ENCODE measurements at places on chromosomes 11 and 22.

DNA sequence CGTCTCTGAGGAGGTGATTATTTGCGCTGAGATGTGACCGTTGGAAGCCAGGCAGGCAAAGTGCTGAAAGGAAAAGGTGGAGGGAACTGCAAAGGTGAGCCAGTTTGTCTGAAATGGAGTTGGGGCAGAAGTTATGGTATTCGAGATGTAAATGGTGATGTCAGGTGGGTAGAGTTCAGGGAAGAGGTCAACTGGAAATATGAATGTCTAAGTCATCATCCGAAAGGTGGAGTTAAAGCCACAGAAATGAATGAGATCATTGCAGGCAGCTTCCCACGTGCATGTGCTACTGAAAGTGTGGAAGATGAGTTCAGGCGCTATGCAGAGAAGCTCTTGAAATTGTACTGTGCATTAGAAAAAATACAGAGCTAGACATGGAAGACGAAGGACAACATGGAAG lies 2.2 kb upstream of the BPIFC start:
- no peaks in the 10 kb centered on the region for H3K4me1 ChIP-seq
- no peaks in the 10 kb centered on the region for H3K36me3 ChIP-seq
- H3K4me3 ChIP-seq = no peak overlapping the region
- no peak for DNase-seq

- H3K36me3 ChIP-seq = no peaks in the 10 kb centered on the region
- H3K4me3 ChIP-seq = no peak overlapping the region
- H3K27me3 ChIP-seq = no peaks in the 10 kb centered on the region
- no peak for DNase-seq
- H3K27ac ChIP-seq = no peak overlapping the region
Measured at GRCh38 chr11:117514256-117514655, 186.6 kb downstream of the CEP164 start.

DNA sequence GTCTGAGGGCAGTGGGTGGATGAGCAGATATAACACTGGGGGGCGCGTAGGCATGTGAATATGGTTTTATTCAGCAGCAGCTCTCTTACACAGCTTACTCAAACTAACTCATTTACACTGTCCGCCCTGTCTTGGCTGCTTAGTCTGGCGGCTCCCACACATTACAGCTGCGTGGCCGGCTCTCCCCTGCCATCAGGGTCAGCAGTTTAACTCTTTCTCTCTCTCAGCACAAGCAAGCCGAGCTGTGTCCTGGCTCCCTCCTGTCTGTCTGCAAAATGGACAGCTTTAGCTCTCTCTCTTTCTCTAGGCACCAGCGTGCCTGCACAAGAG lies 1310.1 kb upstream of the RAG2 start:
- DNase-seq = no peak
- no peak overlapping the region for H3K27ac ChIP-seq
- H3K4me1 ChIP-seq = no peaks in the 10 kb centered on the region

- no peak overlapping the region for H3K27ac ChIP-seq
- H3K4me3 ChIP-seq = no peak overlapping the region
- no peaks in the 10 kb centered on the region for H3K36me3 ChIP-seq
- DNase-seq = no peak
Measured at GRCh38 chr11:7559398-7560283, 45.8 kb downstream of the PPFIBP2 start.

GRCh38 chr22:43222262-43222661 lies 35.3 kb upstream of the TTLL12 start:
- DNase-seq = no peak
- peaks cover 25% of the 10 kb centered on the region for H3K27me3 ChIP-seq
- no peaks in the 10 kb centered on the region for H3K36me3 ChIP-seq
- no peak overlapping the region for H3K4me3 ChIP-seq
- no peak overlapping the region for H3K27ac ChIP-seq

DNA sequence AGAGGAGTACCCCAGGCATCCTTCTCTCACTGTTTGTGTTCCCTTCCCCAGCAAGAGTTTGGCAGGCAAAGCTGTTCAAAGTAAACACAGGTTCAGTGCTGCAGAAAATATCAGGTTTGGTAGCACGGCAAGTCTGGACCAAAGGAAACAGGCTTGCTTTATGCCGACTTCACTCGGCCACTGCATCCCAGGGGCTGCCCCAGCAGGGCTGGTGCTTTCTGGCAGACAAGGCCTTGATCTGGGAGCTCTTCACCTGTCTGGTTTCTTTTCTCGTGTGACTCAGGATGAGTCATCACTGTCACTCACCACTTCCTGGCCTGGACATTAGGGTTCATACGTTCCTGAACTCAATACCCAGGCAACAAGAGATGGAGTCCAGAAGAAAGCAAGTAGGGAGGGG lies 52.6 kb upstream of the NAV2 start:
- H3K27ac ChIP-seq = no peak overlapping the region
- H3K4me3 ChIP-seq = no peak overlapping the region
- no peak for DNase-seq
- H3K4me1 ChIP-seq = no peaks in the 10 kb centered on the region
- H3K27me3 ChIP-seq = no peaks in the 10 kb centered on the region

DNA sequence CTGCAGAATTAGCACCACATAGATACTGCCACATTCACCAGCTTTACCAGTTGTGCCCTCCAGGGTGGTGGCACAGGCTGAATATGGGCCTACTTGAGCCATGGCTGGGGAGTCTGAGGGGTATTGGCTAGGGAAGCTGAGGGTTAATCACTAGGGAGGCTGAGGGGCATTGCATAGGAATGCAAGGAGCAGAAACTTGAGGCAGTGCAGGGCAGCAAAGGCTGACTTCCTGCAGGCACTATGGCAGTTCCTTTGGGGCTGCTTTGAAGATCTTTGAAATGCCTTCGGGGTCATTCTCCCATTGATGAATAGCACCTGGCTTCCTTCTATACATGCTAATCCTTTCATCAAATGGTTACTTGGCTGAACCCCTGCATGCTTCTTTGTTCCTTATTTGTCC lies 171.5 kb downstream of the RCN1 start:
- H3K4me3 ChIP-seq = no peak overlapping the region
- no peak overlapping the region for H3K27ac ChIP-seq
- H3K36me3 ChIP-seq = no peaks in the 10 kb centered on the region
- peaks cover 2% of the 10 kb centered on the region for H3K27me3 ChIP-seq
- no peak for DNase-seq

DNA sequence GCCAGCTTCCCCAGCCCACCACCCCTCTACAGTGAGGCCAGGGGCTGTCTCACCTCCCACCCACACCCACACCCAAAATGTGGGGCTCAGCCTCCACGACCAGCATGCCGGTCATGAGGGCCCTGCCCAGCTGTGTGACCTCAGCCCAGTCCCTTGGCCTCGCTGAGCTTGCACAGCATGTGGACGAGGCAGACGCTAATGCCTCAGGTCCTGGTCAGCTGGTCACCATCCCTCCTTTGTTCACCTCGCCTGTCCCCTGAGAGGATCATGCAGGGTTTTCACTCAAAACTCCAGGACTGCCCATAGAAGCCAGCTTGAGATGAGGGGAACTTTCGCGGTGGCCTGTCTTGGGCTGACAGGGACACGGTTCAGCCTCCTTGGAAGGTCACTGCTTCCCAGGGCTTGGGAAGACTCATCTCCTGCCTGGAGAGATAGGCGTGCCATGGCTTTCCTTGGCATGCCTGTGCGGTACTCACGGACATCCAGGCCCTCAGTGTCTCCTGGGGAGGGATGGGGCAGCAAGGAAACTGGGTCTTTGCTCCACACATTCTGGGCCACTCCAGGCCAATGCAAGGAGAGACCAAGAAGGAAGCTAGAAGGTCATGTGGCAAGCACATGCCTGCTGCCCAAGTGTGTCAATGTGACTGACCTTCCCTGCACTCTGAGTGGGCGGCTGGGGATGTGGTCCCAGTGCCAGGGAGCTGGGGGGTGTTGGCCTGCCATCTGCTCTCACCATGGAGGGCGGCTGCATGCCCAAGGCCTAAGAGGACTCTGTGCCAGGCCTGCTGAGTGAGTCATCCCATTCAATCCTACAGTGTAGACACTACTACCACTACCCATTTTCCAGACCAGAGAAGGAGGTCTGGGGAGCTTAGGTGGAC lies 3.2 kb upstream of the RTN4R start:
- DNase-seq = no peak
- H3K27ac ChIP-seq = no peak overlapping the region
- no peaks in the 10 kb centered on the region for H3K36me3 ChIP-seq
- no peaks in the 10 kb centered on the region for H3K4me1 ChIP-seq
- no peak overlapping the region for H3K4me3 ChIP-seq

DNA sequence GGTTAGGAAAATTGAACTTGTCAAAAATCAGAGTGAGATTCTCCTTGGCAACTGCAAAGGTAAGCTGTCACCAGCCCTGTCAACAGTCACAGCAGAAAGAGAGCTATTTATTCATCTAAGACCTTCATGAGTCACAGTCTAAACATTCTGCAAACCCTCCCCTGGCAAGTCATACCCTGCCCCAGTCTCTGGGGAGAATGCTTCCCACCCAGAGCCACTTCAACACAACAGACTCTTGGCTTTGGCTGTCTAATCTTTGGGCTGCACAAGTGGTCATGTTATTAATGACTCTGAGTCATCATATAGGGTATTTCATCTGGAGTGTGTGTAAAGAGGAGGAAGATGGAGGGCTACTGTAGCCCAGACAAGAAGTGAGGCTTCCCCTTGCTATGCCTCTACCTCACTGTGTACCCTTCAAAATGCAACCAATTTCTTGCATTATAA lies 153.4 kb downstream of the CCDC34 start:
- H3K36me3 ChIP-seq = no peaks in the 10 kb centered on the region
- no peaks in the 10 kb centered on the region for H3K4me1 ChIP-seq
- H3K27me3 ChIP-seq = no peaks in the 10 kb centered on the region
- no peak overlapping the region for H3K4me3 ChIP-seq
- no peak for DNase-seq

GRCh38 chr11:57566905-57567514 lies 462 bp downstream of the UBE2L6 start:
- DNase-seq = peak; percentile 10
- no peaks in the 10 kb centered on the region for H3K27me3 ChIP-seq
- peaks cover 13% of the 10 kb centered on the region for H3K4me1 ChIP-seq
- peak overlapping the region; percentile 93 for H3K27ac ChIP-seq
- H3K36me3 ChIP-seq = no peaks in the 10 kb centered on the region

DNA sequence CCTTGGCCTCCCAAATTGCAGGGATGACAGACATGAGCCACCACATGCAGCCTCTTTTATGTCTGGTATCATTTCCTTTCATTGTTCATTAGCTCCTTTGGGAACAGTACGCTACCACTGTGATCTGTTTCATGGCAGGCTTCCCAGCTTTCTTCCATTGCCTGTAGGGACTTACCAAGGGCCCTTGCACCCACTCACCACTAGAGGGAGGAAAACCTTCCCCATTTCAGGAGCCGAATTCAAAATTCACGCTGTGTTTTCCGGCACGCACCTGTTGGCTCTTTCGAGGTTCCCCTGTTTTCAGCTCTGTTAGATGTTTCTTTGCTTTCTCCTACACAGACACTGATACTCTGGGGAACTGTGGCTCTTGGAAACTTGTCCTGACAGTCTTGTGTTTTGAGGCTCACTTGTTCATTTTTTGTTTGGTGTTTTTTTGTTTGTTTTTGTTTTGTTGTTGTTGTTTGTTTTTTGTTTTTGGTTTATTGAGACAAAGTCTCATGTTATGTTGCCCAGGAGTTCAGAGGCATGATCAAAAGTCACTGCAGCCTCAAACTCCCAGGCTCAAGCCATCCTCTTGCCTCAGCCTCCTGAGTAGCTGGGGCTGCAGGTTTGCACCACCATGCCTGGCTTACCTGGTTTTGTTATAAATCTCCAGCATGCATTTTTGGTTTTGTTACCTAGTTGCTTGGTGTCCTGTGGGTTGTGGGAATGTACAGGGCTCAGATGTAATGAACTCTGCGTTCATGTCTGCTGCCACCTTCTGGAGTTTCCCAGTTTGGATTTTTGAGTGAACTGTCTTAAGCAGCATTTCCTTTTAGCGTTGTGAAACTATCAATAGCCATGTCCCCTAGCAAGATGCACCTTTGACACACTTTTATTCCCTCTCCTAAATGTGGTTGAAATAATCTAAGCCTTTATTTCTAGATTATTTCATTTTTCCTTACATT lies 2.3 kb downstream of the KRTAP5-11 start:
- H3K27me3 ChIP-seq = peaks cover 26% of the 10 kb centered on the region
- H3K4me1 ChIP-seq = no peaks in the 10 kb centered on the region
- no peak overlapping the region for H3K4me3 ChIP-seq
- H3K36me3 ChIP-seq = no peaks in the 10 kb centered on the region
- DNase-seq = peak; percentile 25

DNA sequence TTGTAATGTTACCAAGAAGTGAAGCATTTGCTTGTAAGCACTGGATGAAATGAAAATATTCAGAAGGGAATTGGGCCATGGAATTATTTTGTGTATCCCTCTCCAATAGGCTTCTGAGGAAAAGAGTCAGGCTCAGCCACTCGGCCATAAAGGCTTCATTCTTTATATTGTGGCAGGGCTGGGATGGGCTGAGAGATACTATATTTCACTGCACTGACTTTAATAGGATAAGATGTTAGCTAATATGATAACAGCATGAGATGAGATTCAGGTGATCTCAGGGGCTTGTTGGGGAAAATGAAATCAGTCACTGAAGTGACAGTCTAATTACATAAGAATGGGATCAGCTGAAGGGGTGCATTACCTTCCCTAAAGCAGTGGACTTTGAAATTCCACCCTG lies 7.3 kb upstream of the TRIM44 start:
- H3K27ac ChIP-seq = no peak overlapping the region
- no peaks in the 10 kb centered on the region for H3K36me3 ChIP-seq
- no peaks in the 10 kb centered on the region for H3K4me1 ChIP-seq
- DNase-seq = no peak
- peaks cover 18% of the 10 kb centered on the region for H3K27me3 ChIP-seq

- no peak within 1 kb of the TSS for H3K27ac ChIP-seq
- H3K4me3 ChIP-seq = peak within 1 kb of the TSS; percentile 33
Measured at GRCh38 chr11:107928046-107928766, at the start of gene RAB39A. Gene RAB39A, plus strand, starts transcription at chr11:107928448. Its CDS starts 121 bp downstream, at chr11:107928569.

DNA sequence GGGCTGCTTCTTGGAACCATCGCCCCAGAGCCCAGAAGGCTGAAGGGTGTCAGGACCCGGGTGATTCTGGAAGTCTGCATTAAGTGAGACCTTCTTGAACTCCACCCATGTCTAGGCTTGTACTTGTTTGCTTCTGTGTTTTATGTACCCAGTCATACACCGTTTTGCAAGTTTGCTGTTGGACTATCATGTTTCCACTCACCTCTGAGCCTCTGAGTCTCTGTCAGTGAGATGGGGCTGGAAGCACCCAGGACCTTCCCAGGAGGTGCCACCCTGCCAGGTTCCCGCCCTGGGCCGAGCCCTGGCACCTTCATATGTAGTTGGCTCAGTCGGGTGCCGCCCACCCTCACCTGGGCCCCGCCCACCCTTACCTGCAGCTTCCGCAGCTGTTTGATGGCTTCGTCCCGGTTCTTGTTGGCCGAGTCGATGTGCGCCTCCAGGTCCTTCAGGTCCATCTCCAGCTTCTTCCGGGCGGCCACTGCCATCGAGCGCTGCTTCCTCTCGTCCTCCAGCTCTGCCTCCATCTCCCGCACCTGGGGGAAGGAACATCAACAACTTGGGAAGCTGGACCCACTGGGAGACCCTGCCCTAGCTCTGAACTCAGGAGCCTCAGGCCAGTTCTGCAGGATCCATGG lies 35.1 kb downstream of the APOL1 start:
- no peaks in the 10 kb centered on the region for H3K4me1 ChIP-seq
- peaks cover 38% of the 10 kb centered on the region for H3K36me3 ChIP-seq
- H3K27me3 ChIP-seq = no peaks in the 10 kb centered on the region
- DNase-seq = no peak
- peak overlapping the region; percentile 64 for H3K27ac ChIP-seq

Data from T-cell (primary cell).